ENCODE measurements at places on chromosomes 16 and 17.

GRCh38 chr17:82664276-82664575 lies 16.0 kb upstream of the WDR45B start:
- DNase-seq, result no peak

GRCh38 chr17:32551186-32551955 lies 64.6 kb downstream of the CDK5R1 start:
- DNase-seq, result no peak

GRCh38 chr16:83336603-83337002 lies 471.2 kb upstream of the HSBP1 start:
- no peak for DNase-seq

GRCh38 chr17:6480303-6480675 lies 36.0 kb downstream of the PIMREG start:
- no peak for DNase-seq

- DNase-seq, result no peak
Observed at GRCh38 chr17:70767102-70767701, 597.9 kb downstream of the KCNJ2 start.

DNA sequence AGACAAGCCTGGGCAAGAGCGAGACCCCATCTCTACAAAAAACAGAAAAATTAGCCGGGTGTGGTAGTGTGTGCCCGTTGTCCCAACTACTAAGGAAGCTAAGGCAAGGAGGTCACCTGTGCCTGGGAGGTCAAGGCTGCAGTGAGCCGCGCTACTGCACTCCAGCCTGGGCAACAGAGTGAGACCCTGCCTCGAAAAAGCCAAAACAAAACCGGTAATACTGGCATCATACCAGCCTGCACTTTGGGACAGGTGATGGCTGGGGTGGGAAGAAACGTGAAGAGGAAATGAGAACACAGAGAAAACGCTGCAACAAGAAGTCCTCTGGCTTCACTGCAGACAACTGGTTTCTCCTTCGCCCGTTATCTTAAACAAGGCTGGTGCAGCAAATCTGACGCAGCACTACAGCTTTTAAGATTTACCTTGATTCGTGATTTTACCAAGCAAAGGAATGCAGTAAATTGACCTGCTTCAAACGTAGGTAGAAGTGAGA lies 725 bp upstream of the CASC3 start:
- DNase-seq, result no peak

DNA sequence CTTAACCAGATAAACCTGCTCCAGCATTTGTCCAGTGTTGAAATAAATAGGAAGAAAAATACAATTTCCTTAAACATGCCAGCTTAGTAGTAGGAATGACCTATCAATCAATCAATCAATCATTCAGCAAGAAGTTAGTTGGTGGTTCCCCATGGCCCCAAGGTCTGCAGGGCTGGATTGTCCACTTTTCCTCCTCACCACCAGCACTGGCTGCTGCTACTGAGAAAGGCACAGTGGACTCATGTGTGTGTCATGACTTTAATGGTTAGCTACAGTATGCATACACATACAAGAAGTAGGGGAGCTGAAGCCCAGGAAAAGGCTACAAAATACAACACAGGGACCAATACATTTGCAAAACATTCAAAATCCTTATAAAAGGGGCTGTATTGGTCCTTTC lies 4.4 kb downstream of the SETD6 start:
- DNase-seq, result no peak

DNA sequence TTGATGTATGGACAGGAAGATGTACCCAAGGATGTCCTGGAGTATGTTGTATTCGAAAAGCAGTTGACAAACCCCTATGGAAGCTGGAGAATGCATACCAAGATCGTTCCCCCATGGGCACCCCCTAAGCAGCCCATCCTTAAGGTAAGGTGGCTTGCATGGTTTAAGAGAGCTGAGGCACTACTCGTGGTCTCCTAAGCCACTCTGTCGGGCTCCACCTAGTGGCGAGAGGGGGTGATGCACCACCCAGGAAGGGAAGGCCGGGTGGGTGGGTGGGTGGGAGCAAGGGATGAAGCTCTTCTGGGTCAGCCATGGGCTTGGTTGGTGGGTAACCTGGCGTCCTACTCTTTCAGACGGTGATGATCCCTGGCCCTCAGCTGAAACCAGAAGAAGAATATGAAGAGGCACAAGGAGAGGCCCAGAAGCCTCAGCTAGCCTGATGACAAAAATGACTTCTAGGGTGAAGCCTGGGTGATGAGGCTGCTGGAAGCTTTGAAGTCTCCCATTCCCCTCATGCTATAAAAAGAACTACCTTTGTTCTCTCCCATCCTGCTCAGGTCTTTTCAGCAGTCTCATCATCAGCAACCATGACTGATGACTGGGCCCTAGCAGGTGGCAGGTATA lies 21.5 kb downstream of the GPR179 start:
- peak; percentile 84 for DNase-seq

- peak; percentile 75 for DNase-seq
Observed at GRCh38 chr17:47203984-47204721, 5.0 kb upstream of the MYL4 start.

DNA sequence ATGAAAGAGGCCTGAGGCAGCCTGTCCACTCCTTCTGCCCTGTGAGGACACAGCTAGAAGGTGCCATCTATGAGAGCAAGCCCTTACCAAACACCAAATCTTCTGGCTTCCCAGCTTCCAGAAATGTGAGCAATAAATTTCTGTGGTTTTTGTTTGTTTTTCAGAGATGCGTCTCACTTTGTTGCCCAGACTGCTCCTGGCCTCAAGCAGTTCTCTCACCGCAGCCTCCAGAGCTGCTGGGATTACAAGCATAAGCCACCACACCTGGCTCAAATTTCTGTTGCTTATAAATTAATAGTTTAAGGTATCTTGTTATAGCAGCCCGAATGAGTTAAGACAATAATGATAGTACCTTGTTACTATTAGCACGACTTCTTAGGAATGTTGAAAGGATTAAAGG lies 12.5 kb upstream of the SLC16A11 start:
- no peak for DNase-seq

GRCh38 chr17:1565877-1566276 lies 3.3 kb upstream of the PITPNA start:
- DNase-seq, result no peak

DNA sequence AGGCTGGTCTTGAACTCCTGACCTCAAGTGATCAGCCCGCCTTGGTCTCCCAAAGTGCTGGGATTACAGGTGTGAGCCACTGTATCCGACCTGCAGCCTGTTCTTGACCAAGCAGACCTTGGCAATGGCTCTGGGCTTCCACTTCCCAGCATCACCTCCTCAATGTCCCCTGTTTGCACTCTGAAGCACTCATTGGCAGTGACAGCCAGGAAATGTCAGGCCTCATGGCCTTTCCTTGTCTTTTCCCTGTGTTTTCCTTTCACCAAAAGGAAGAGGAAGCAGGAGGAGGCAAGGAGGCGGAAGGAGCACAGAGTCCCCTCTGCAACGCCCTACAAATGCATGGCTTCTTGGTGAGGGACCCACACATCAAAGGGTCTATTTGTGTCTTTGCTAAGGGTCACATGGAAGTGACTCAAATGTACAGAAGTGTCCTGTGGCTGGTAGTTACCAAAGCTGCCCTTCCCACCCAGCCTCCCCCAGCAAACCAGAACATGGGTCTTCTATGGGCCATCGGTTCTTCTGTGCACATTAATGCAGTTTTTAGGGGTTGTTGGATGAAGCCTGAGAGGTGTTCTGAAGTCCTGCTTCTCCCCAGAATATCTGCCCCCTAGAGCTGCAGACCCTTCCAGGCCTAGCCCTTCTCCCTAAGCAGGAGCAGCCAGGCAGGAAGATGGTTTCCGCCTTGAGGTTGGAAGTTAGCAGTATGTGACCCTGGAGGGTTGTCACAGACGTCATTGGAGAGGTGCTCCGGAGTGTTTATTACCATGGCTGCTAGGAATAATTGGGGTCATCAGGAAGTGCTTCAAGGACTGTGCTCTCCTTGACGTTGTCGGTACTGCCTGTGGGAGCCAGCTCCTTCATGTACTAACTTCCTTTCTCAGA lies 60.8 kb downstream of the WIPI1 start:
- no peak for DNase-seq

DNA sequence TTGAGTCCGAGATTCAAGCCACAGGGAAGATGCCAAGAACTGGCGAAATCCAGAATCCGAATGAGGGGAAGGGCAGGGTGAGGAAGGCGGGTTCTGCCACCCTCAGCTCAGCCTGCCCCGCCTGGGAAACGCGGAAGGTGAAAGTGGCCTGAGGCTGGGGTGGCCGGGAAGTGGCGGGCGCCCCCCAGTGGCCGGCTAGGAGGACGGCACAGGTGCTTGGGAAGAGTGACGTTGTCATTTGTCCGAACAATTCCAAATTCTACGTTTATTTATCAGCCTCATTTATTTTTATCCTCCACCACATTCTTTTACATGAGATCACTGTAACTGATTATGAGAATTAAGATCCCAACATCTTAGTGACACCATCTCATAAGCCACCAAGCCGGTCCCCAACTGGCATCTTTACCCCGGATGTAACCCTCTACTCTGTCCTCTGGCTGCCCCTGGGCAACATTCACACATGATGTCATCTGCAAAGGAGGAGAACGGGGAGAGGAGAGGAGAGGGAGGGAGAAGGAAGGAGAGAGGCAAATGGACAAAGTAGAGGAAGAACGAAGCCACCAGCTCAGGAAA lies 21.3 kb downstream of the SRCIN1 start:
- peak; percentile 69 for DNase-seq

DNA sequence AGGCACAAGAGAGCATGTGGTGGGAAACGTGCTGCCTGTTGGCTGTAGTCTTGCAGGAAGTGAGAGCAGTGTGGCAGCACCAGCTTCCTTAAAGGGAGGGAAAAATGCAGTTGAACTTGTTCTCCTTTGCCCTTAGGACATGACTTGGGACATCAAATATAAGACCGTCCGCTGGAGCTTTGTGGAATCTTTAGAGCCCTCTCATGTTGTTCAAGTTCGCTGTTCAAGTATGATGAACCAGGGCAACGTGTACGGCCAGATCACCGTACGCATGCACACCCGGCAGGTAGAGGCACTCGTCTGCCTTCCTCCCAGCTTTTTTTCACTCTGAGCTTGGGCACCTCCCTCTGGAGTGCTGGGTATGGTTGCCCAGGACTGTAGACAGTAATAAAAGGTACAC lies 23.3 kb downstream of the GPR179 start:
- DNase-seq, result no peak

DNA sequence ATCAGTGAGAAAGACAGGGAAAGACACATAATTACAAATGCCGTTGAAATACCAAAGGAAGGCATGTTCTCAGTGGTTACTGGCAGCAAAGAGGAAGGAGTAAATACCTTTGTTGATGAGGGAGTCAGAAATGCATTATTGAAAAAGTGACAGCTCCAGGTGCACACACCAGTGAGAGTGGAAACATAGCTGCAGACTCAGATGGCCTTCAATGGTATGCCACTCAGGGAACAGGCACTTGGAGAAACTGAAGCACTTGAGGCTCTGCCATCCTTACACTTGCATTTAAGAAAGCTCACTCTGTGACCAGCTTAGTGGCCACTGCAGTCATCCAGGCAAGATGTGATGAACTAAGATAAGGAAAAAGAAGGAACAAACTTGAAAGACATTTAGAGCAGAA lies 29.9 kb downstream of the NOG start:
- DNase-seq, result no peak

DNA sequence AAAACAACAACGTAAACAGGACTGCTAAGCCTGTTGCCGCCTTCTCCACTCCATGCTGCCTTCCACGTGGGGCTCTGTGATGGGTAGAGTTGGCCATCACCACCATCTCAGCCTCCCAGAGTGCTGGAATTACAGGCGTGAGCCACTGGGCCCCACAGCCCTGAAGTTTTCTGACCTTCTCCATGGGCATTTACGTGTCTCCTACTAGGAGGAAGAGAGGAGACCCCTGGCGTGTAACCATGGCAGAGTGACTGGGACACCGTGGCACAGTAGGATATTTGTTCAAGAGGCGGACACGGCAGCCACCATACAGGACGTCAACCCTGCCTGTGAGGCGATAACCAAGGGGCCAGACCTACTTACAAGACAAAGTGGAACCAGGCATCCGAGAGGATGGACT lies 31.1 kb downstream of the TRPV3 start:
- DNase-seq, result no peak

DNA sequence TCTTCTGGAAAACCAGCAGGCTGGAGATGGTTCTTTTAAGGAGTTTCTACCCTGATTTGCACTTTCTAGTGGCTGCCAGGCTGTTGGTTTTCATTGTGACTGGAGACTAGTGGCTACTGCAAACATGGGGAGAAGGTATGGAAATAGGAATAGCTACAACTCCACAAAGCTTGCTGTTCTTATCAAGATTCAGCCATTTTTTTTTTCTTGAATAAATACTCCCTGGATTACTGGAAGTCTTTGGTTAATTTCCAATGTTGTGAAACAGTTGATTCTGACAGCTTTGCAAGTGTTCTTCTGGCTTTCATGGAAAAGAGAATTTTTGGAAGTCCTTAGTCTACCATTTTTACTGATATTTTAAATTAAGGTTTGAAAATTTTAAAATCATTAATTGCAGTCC lies 277.7 kb downstream of the HS3ST3A1 start:
- no peak for DNase-seq

GRCh38 chr16:88461331-88462269 lies 8.5 kb downstream of the ZFPM1 start:
- DNase-seq, result no peak

DNA sequence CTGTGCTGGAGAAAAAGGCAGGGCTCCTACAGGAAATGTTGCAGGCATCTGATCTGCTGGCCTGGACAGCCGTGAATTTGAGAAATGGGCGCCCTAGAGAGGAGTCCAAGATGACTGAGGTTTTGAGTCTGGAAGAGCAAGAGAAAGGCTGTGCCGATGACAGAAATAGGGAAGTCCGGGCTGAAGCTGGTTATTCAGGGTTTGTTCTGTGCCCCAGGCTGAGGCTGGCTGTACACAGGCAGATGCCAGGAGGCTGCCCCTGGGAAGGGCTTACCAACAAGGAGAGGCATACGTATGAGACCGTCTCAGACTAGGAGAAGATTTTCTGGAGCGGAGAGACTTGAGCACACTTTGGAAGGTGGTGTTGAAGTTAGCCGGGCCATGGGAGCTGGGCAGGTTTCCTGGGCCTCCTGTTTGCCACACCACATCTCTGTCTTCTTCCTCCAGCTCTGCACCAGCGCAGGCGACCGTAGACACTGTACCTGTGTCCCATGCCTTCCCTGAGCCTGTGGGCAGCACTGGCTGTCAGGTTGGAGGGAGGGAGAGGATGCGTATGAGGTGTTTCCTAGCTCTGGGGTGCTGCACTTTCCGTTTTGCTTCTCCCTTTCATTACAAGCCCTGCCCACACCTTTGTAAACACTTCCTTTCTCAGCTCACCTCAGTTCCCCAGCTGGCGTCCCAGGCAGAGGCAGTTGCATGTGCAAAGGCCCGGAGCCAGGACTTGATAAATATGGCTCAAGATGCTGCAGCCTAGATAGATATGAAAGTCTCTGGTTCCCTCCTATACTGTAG lies 80.8 kb downstream of the SPECC1 start:
- no peak for DNase-seq
